ENCODE measurements at places on chromosomes 11 and 22. TPM values are rescaled to one million over a fixed set of nuclear protein-coding genes. Genes with fewer than 3 reads are reported as not detected.

GRCh38 chr11:80414181-80415165 lies 973.6 kb upstream of the TENM4 start:
- no peak overlapping the region for H3K4me3 ChIP-seq
- H3K27ac ChIP-seq, result no peak overlapping the region
- no peak for DNase-seq
- H3K4me1 ChIP-seq, result no peaks in the 10 kb centered on the region
- no peaks in the 10 kb centered on the region for H3K27me3 ChIP-seq
- no peaks in the 10 kb centered on the region for H3K36me3 ChIP-seq

- H3K27me3 ChIP-seq, result no peaks in the 10 kb centered on the region
- no peak for DNase-seq
- H3K27ac ChIP-seq, result no peak overlapping the region
- H3K4me3 ChIP-seq, result no peak overlapping the region
- no peaks in the 10 kb centered on the region for H3K36me3 ChIP-seq
Measured at GRCh38 chr11:65867284-65868071, 5.1 kb downstream of the EFEMP2 start.

DNA sequence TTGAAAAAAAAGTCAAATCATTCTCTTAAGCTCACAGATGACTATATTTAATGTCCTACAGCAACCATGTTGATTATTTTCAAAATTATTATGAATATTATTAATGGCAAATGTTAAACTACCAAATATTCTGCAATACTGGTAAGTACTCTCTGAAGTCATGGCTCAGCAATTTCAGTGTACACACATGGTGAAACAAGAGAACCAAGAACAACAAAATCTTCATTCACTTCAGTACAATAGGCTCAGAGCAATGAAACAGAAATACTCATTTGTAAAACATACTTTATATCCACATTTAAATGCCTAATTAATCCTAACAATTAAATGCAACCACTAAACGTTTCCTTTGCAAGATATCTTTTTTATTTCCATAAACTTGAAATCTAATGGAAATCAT lies 347.2 kb downstream of the TTC28 start:
- no peaks in the 10 kb centered on the region for H3K27me3 ChIP-seq
- no peak for DNase-seq
- no peak overlapping the region for H3K27ac ChIP-seq

- H3K36me3 ChIP-seq, result no peaks in the 10 kb centered on the region
- H3K27me3 ChIP-seq, result no peaks in the 10 kb centered on the region
- no peak for DNase-seq
- no peak overlapping the region for H3K27ac ChIP-seq
Measured at GRCh38 chr11:38009932-38010331, 1411.9 kb upstream of the RAG2 start.

GRCh38 chr11:61969838-61970662 lies 2.6 kb upstream of the FTH1 start:
- H3K27ac ChIP-seq, result peak overlapping the region; percentile 98
- H3K4me1 ChIP-seq, result peaks cover 64% of the 10 kb centered on the region
- H3K27me3 ChIP-seq, result no peaks in the 10 kb centered on the region
- H3K36me3 ChIP-seq, result no peaks in the 10 kb centered on the region
- no peak for DNase-seq

DNA sequence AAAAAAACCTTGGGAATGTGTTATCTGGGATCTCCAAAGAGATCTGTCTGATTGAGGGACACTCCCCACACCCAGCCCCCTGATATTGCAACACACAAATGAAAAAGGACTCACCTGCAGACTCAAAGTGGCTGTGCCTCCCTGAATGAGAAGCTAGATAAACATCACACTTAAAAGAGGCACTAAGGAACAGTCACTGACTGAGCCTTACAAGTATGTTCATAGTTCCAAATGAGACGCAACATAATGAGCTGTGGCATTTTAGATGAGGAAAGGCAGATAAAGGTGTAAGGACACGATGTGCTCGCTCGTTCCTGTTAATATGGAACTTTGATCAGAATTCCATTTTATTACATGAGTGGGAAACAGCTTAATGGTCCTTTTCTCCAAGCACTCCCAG lies 21.0 kb upstream of the CFAP300 start:
- no peak overlapping the region for H3K4me3 ChIP-seq
- H3K27ac ChIP-seq, result peak overlapping the region; percentile 50
- H3K36me3 ChIP-seq, result no peaks in the 10 kb centered on the region

DNA sequence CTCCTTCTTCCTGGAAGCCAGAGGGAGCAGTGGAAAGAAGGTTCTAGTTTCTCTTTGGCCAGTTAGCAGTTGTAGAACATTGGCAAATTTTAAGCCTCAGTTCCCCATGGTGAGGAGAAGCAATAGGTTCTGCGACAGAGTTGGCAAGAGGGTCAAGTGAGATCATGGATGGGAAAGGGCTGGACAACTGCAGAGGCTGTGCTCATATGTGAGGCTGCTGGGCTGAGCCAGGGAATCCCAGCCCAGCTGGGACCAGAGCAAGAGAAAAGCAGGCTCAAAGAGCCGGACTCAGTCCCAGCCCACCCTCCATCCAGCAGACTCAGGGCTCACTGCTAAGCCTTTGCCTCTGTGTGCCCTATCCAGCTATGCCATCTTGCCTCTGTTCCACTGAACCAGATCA lies 66.8 kb upstream of the MYOD1 start:
- H3K27me3 ChIP-seq, result peaks cover 11% of the 10 kb centered on the region
- H3K4me1 ChIP-seq, result no peaks in the 10 kb centered on the region
- no peak overlapping the region for H3K27ac ChIP-seq

- peak overlapping the region; percentile 69 for H3K27ac ChIP-seq
- peaks cover 26% of the 10 kb centered on the region for H3K4me1 ChIP-seq
- H3K36me3 ChIP-seq, result no peaks in the 10 kb centered on the region
- no peaks in the 10 kb centered on the region for H3K27me3 ChIP-seq
Measured at GRCh38 chr22:47107431-47107830, 345.0 kb downstream of the TBC1D22A start.

GRCh38 chr22:26579331-26579886 lies 10.5 kb downstream of the TPST2 start:
- no peaks in the 10 kb centered on the region for H3K27me3 ChIP-seq
- H3K4me1 ChIP-seq, result no peaks in the 10 kb centered on the region
- no peaks in the 10 kb centered on the region for H3K36me3 ChIP-seq
- H3K27ac ChIP-seq, result no peak overlapping the region
- H3K4me3 ChIP-seq, result no peak overlapping the region

DNA sequence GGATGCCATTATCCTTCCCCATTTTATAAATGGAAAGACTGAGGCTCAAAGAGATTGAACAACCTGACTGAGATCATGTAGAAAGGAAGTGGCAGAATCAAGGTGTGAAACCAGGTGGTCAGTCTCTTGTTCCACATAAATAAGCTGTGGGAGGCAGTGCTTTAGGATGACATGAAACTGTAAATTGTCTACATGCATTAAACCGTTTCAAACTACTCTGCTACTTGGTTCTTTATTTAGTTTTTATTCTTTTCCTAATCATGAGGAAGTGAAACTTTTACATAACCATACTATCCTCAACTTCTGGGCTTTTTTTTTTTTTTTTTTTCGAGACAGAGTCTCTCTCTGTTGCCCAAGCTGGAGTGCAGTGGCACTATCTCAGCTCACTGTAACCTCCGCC lies 34.9 kb downstream of the CADM1 start:
- no peak overlapping the region for H3K27ac ChIP-seq
- no peaks in the 10 kb centered on the region for H3K27me3 ChIP-seq
- DNase-seq, result no peak
- no peak overlapping the region for H3K4me3 ChIP-seq

- DNase-seq, result no peak
- H3K27me3 ChIP-seq, result no peaks in the 10 kb centered on the region
- H3K4me1 ChIP-seq, result no peaks in the 10 kb centered on the region
- no peak overlapping the region for H3K4me3 ChIP-seq
- H3K36me3 ChIP-seq, result no peaks in the 10 kb centered on the region
- no peak overlapping the region for H3K27ac ChIP-seq
Measured at GRCh38 chr11:13310443-13310842, 32.9 kb downstream of the BMAL1 start.

DNA sequence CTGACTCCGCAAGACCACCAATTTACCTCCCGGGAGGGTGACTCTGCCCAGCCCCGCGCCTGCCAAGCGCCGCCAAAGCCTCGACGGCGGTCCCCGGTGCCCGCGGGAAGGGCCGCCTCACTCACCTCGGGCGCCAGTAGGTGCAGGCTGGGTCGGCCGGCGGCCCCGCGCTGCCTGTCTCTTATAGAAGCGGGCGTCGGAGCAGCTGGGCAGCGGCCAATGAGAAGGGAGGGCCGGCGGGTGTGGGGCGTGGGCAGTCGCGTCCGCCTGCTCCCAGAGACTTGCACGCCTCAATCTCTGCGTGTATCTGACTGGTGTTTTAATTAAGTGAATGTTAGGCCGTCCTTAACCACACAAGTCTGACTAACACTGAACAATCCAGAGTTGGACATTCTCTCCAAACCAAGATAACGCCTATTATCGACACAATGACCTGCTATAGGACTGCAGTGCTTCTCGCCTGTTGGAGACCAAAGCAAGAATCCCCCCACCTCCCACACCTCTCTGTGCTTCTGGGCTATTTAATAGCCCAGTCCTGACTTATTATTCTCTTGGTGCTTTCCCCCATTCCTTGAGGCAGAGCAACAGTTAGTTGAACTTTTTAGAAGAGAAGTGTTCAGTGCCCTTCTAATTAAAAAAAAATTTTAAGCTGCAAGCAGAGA lies at the start of gene TPH1:
Gene TPH1 (minus strand): TSS at position 154 of the 662 bp plus-strand sequence. CDS start 5,507 bp downstream, outside the sequence.
- peaks cover 42% of the 10 kb centered on the region for H3K27me3 ChIP-seq
- DNase-seq, result peak; percentile 66
- H3K4me1 ChIP-seq, result no peaks in the 10 kb centered on the region
- H3K36me3 ChIP-seq, result no peaks in the 10 kb centered on the region

GRCh38 chr11:79333355-79333754 lies 107.5 kb downstream of the TENM4 start:
- no peak overlapping the region for H3K4me3 ChIP-seq
- H3K4me1 ChIP-seq, result no peaks in the 10 kb centered on the region
- no peak for DNase-seq
- no peaks in the 10 kb centered on the region for H3K27me3 ChIP-seq
- no peak overlapping the region for H3K27ac ChIP-seq
- H3K36me3 ChIP-seq, result no peaks in the 10 kb centered on the region

DNA sequence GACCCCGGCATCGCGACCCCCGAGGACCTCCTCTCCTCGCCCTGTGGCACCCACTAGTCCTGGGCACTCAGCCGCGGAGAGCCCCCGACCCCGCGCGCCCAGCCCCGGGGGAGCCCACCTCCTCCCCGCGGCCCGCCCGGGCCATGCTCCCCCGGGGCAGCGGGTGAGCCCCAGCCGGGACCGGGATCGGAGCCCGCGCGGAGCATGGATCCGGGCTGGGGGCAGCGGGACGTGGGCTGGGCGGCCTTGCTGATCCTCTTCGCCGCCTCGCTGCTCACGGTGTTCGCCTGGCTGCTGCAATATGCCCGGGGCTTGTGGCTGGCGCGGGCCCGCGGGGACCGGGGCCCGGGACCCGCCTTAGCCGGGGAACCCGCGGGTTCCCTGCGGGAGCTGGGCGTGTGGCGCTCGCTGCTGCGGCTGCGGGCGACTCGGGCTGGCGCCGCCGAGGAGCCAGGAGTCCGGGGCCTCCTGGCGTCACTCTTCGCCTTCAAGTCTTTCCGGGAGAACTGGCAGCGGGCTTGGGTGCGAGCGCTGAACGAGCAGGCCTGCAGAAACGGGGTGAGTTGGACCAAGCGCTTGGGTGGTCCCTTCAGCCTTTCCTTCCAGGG lies 498 bp downstream of the C2CD2L start:
- no peaks in the 10 kb centered on the region for H3K27me3 ChIP-seq
- H3K4me3 ChIP-seq, result peak overlapping the region; percentile 86
- H3K27ac ChIP-seq, result peak overlapping the region; percentile 60

DNA sequence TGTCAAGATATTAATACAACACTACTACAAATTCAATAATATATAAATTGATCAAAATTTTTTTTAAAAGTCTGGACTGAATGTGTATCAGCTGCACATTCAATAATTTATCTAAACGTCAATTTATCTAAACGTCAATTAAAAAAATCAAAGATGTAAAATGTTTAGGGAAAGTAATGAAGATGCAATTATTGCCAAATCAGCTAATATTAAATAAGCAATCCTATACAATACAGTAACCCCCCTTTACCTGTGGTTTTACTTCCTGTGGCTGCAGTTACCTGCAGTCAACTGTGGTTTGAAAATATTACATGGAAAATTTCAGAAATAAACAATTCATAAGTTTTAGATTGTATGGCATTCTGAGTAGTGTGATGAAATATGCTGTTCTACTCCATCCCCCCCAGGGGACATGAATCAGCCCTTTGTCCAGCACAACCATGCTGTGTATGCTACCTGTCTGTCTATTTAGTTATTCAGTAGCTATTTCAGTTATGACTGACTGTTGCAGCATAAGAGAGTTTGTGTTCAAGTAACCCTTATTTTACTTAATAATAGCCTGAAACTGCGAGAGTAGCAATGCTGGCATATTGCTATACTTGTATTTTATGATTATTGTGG lies 72.2 kb downstream of the CWF19L2 start:
- H3K27me3 ChIP-seq, result no peaks in the 10 kb centered on the region
- H3K4me3 ChIP-seq, result no peak overlapping the region
- peak; percentile 13 for DNase-seq
- H3K36me3 ChIP-seq, result no peaks in the 10 kb centered on the region
- no peaks in the 10 kb centered on the region for H3K4me1 ChIP-seq
- no peak overlapping the region for H3K27ac ChIP-seq

DNA sequence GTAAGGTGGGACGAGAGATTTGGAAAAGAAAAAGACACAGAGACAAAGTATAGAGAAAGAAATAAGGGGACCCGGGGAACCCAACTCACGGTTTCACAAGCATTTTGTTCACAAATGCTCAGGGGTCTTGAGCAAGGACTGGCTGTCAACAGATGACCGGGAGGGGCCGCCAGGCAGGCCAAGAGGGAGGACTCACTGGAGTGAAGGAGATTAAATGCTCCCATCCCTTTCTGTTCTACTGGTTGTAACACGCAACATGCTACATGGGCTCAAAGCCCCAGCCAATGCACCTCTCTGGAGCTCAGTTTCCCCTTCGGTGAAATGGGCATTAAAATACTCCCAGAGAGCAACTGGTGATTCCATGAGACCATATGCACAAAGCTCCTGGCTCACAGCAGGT lies 13.4 kb downstream of the SHANK2 start:
- H3K27me3 ChIP-seq, result no peaks in the 10 kb centered on the region
- peaks cover 18% of the 10 kb centered on the region for H3K4me1 ChIP-seq
- H3K4me3 ChIP-seq, result no peak overlapping the region
- DNase-seq, result no peak
- H3K27ac ChIP-seq, result no peak overlapping the region

GRCh38 chr22:40037320-40037719 lies 42.6 kb downstream of the FAM83F start:
- H3K4me3 ChIP-seq, result no peak overlapping the region
- H3K27ac ChIP-seq, result no peak overlapping the region
- peaks cover 11% of the 10 kb centered on the region for H3K4me1 ChIP-seq
- peak; percentile 3 for DNase-seq
- no peaks in the 10 kb centered on the region for H3K27me3 ChIP-seq

DDTL gene
- 4.7 TPM for polyA plus RNA-seq

ACTN3 gene
- polyA plus RNA-seq, result 0.09 TPM

TRIM22 gene
- 10.4 TPM for polyA plus RNA-seq

POU2AF1 gene
- not detected for polyA plus RNA-seq

TRIM49 gene
- polyA plus RNA-seq, result not detected

CBX7 gene
- 9.5 TPM for polyA plus RNA-seq

TBX1 gene
- 1.1 TPM for polyA plus RNA-seq
